HepG2 (cell line): ENCODE measurements at places on chromosomes 13 and 19. TPM values are rescaled to one million over a fixed set of nuclear protein-coding genes. Genes with fewer than 3 reads are reported as not detected.

Gene IQCN
- 0.04 and 0.07 TPM in 2 replicates for total RNA-seq

Gene SELENOV
- total RNA-seq, result not detected in 2 replicates

DNA sequence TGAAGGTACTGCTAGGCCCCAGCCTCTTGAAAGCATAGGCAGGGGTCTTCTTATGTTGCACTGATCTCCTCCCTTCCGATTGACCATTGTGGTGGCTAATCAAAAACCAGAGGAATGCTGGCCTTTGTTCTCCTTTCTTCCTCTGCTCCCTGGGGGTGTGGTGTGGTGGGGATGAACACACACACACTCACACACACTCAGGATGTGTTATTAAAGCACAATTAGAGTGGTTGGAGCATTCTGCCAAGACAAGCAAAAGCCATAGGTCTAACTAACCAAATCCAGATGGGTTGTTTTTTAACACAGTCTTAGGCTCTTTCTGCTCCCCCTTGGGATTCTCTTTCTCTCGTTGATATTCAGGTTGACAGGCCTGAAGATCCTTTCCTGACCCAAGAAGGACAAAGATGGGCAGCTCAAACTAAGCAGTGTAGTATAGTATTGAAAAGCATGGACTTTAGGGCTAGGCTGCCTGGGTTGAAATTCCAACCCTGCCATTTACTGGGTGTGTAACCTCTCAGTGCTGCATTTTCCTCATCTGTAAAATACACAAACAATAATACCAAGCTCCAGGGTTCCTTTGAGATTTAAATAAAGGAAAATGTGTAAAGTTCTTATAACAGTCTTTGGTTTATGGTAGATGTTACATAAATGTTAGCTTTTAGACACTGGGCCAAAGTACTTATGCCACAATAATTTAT lies 25.5 kb upstream of the DGKH start:
- no peak for DNase-seq

GRCh38 chr19:4061683-4062418 lies 4.8 kb downstream of the ZBTB7A start:
- no peak for DNase-seq

GRCh38 chr13:63625869-63626268 lies 2210.2 kb upstream of the PCDH20 start:
- no peak for DNase-seq
